ENCODE measurements at places on chromosomes 6 and 20. TPM values are rescaled to one million over a fixed set of nuclear protein-coding genes. Genes with fewer than 3 reads are reported as not detected.

DNA sequence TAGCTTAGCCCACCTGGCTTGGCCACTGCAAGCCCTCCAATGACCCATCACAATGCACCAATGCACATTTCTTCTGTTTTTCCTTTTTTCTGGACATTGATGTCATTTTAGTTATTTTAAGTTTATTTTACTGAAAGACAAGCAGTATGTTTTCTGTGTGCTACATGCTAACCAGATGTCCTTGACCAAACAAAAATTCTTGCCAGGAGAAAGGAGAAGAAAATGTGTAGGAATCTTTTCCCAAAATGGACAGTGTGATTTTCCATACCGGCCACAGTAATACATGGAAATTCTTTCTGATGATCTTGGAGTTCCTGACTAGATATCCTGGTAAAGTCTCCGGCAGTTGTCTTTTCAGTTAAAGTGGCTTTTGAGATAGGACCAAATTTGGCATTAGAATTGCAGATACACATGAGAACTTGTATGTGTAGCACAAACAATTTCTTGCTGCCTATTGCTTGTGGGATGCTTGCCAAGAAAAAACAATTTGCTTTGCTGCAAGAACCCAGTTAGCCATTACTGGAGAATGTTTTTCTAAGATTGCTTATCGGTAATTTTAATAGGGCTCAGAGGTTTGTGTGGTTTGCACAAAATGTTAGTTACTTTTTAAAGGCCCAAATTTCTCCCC is 696.5 kb upstream of the CITED2 start:
- DNase-seq: peak; percentile 24
- peaks cover 12% of the 10 kb centered on the region for H3K4me1 ChIP-seq
- no peak overlapping the region for H3K4me3 ChIP-seq
- no peak overlapping the region for H3K27ac ChIP-seq
- H3K36me3 ChIP-seq: no peaks in the 10 kb centered on the region

DNA sequence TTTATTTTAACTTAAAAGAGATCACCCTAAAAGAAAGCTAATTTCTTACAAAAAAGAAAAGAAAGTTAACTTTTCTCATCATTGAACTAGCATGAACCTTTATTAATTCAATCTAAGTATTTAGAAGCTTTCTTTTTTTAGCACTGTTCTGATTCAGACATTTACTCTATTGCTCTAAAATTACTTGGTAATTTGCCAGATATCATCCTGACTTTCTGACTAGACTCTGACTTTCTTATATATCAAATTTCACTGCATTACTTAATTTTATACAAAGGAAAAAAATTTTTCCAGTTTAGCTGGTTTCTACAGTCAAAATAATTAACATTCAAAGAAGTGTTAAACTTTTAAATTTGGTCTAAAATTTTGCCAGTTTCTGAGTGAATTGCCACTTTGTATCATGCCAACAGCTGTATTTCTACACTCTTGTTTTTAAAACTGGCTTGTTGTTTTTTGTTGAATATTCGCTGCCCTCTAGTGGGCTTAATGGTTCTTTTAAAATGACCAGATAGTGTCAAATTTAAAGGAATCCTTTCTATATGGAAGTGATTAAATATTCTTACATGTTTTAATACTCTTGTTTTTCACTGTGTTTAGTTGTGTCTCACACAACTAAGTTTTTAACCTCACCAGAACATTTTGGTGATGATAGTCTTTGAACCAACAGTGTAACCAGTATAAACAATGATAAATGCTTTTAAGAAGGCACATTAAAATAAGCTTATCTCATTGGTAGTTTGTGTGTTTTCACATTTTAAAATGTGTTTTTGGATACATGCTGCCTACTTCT is 102.0 kb downstream of the POPDC3 start:
- no peaks in the 10 kb centered on the region for H3K36me3 ChIP-seq
- no peaks in the 10 kb centered on the region for H3K27me3 ChIP-seq
- DNase-seq: peak; percentile 78
- no peak overlapping the region for H3K4me3 ChIP-seq
- peaks cover 3% of the 10 kb centered on the region for H3K4me1 ChIP-seq

DNA sequence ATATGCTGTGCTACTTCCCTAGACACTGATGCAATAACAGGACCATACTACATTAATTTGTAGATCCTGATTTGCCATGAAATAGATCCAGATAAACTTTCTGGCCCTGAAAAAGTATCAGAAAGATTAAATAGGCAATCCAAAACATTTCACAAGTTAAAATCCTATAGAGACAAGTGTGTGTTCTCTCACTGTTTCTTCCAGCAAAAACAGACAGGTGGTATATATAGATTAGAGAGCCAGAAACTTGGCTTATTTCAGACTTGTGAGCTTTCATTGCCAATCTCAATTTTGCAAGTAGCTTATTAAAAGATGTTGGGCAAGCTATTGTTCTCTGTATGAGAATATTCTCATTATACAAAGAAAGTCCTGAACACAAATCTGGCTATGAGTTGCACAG is 289.1 kb upstream of the MANEA start:
- H3K4me3 ChIP-seq: no peak overlapping the region
- no peaks in the 10 kb centered on the region for H3K36me3 ChIP-seq
- H3K27me3 ChIP-seq: no peaks in the 10 kb centered on the region
- no peak overlapping the region for H3K27ac ChIP-seq

- DNase-seq: no peak
- H3K27me3 ChIP-seq: no peaks in the 10 kb centered on the region
- H3K4me3 ChIP-seq: no peak overlapping the region
- no peaks in the 10 kb centered on the region for H3K36me3 ChIP-seq
- H3K27ac ChIP-seq: no peak overlapping the region
Measured at GRCh38 chr20:6302041-6302440, 179.2 kb upstream of the FERMT1 start.

DNA sequence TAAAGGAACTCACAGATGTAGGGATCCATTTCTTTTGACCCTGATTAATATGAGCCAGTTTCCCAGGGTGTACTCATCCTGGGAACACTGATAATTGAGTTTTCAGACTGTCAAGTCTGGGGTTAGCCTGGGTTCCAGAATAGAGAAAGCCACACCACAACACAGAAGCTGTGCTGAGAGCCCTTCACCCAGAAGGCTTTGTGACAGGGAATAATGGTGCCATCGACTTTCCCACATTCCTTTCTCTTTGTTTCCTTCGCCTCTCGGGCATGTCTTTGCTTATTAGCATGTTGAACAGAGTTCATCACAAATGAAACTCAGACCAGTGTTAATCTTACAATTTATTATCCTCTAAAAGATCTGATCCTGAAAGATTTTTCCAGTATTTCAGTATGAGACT is 95.0 kb downstream of the TCP11 start:
- no peak overlapping the region for H3K27ac ChIP-seq
- peaks cover 10% of the 10 kb centered on the region for H3K36me3 ChIP-seq
- H3K4me1 ChIP-seq: peaks cover 41% of the 10 kb centered on the region
- no peak for DNase-seq
- H3K4me3 ChIP-seq: no peak overlapping the region

AVP gene
- total RNA-seq: not detected

TBX18 gene
- 26.8 TPM for total RNA-seq

MUC21 gene
- total RNA-seq: not detected

DACT2 gene
- total RNA-seq: not detected
